ENCODE measurements at places on chromosomes 6 and 20.

DNA sequence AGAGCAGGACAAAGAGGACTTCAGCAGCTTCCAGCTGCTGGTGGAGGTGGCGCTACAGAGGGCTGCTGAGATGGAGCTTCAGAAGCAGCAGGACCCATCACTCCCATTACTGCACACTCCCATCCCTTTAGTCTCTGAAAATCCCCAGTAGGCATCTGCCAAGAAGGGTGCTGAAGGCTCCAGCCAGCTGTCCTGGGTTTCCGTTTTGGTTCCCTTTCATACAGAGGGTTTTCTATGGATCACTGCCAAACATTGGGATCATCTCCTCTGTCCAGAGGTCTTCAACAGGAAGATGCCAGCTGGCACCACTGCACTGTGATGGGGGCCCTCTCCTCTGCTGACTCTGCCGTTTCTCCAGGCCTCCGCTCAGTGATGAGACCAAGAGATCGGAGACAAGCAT, 14.3 kb upstream of the RAB5IF start:
- DNase-seq: no peak

- no peak for DNase-seq
Measured at GRCh38 chr20:33697129-33697528, 10.9 kb upstream of the E2F1 start.

DNA sequence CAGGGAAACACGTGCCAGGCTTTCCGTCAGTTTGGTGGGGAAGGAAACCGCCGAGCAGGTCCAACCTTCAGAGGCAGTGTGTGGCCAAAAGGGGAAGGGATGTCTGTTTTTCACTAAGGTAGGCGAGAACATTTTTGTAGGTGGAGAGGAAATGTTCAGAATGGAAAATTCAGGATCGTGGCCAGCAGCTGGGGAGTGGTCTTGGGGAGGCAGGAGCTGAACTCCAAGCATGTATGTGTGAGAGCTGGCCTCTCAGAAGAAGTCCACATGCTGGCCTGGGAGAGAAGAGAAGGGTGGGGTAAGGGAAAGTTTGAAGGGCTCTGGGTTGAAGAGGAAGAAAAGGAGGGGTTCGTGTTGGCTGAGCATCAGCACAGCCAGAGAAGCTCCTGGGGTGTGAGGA, 74.9 kb downstream of the SYNDIG1 start:
- DNase-seq: no peak

DNA sequence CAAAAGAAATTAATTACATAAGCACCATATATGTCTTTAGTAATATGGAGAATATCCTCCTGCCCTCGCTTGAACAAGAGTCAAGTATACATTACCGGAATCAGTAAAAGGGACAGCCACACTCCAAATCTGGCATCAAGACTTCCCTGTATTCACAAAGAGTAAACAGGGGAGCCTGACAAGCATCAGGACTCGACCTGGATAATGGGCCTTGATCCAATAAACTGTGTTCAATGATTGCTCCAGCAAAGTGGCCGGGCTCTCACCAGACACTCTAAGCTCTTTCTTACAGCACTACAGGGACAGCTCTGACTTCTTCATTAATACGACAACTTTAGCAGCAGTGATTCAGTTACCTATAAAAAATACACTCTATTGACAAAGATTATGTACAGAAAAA, 307.9 kb upstream of the POU3F2 start:
- no peak for DNase-seq

Data from GM10248 (cell line).